NCI-H1105 treated with DMSO at 0.1 percent for 48 hours (cell line): ENCODE measurements at places on chromosomes 2 and 18.
A peak's percentile ranks its signal among the peaks of the same experiment; 100 is the strongest.

DNA sequence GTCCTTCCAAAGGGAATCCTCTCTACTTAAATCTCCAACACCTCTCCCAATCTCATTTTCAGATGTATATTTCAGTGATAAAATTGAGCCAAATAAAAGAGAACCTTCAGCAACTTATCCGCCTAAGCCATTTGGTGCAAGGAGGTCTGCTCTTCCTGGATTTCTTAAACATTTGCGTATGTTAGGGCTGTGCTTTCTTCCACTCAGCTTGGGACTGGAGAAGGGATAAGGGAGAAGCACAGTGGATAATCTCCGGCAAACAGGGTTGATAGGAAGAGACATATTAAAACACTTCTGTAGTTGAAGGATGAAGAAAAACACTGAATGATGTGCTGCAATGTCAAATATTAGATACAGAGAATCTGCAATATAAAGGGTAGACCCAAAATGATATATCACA lies 796.2 kb downstream of the KCNJ3 start:
- DNase-seq, result no peak

- no peak for DNase-seq
Observed at GRCh38 chr18:31658670-31659575, 25.5 kb downstream of the B4GALT6 start.

DNA sequence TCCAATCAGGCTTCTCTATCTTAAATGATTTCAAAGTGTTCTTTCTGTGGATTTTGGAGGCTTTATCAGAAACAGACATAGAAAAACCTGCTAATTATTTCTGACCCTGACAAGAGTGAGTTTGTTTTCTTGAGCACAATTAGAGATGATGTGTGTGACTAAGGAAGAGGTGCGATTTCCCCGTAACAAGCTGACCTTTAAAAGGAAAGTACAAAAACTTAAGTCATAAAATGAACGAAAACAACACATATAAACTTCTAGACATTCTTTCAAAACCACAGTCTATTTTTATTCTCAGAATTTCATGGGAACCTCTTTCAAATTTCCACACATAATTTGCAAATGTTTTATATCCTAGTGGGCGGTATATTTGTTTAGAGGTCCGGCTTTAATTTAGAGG lies 604.8 kb downstream of the CPS1 start:
- DNase-seq, result no peak

DNA sequence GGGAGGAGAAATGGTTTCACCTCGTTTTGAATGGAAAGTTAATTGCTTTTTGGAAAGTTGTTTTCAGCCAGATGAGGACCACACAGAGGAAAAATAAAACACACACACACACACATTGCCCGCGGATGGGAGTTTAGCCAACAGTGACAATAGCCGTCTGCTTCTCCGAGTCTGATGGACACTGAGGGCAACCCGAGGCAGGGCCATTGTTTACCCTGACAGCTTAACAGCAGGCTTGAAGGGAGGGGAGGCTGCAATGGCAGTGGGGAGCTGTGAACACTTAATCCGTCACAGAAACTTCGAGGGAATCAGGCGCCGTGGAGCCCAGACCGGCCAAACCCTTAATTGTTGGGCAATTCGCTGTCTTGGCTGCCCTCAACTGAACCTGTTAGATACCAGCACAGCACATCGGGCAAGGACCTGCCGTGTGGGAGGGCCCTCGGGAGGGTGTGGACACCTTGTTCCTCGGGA lies 145.9 kb downstream of the ACKR3 start:
- no peak for DNase-seq

DNA sequence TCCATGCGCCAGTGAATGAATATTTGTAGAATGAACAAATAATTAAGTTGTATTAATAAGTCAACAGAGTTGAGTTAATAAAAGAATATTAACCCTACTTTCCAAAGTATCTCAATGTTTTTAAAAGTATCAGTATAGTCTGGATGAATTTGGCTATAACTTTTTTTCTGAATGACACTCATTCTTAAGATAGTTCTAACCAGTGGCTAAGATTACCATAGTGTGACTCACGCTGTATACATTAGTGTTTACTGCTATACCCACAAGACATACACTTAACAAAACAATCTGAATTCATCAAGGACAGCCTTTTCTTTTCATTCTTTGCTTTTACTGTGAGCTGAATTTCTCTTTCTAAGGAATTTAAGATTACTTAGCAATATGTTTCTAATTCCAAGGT lies 77.0 kb upstream of the PDE1A start:
- DNase-seq, result no peak

DNA sequence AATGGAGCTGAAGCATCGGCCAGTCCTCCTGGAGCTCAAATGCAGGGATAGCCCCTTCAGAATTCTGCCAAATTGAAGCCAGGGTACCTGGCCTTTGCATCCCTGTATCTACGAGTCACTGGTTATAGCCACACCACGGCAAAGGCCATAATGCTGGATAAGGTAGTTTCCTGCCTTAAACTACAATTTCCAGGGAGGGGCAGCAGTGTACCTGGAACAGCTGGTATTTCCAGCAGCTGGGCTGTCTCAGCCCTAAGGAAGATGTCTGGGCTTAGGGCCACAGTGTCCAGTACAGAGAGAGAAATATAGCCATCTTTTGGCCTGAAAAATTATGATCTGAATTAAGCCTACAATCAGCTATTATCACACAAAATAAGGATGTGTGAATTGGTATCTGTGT lies 180.3 kb downstream of the GCA start:
- DNase-seq, result no peak

GRCh38 chr2:7634409-7634808 lies 717.2 kb downstream of the RNF144A start:
- DNase-seq, result peak; percentile 97

DNA sequence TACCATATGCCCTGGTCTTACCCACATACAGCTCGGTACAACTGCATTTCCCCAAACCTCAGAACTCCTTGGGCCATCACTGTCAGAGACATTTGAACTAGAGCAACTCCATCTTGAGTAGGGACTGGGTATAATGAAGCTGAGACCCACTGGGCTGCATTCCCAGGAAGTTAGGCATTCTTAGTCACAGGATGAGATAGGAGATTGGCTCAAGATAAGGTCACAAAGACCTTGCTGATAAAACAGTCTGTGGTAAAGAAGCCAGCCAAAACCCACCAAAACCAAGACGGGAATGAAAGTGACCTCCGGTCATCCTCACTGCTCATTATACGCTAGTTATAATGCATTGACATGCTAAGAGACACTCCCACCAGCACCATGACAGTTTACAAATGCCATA lies 131.3 kb downstream of the PIK3C3 start:
- no peak for DNase-seq

DNA sequence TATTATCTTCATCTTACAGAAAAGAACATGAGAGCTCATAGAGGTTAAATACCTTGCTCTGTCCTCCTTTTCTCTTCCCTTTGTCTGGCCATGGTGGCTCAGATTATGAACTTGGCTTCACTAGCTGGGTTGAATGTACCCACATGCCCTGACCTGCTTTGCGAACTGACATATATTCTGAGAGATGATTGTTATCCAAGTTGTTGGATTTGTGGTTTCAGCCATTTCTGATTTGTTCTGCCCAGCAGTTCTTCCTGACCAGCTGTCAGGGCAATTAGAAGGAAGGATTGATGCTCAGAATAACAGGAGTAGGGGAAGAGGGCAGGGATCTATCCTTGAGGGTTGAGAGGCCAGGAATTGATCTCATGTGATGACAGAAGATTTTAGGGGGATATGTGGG lies 236.8 kb upstream of the FAM98A start:
- DNase-seq, result no peak

GRCh38 chr18:11587846-11588245 lies 21.6 kb upstream of the SLC35G4 start:
- DNase-seq, result no peak

- DNase-seq, result no peak
Observed at GRCh38 chr2:48512571-48512970, 17.4 kb upstream of the STON1 start.

DNA sequence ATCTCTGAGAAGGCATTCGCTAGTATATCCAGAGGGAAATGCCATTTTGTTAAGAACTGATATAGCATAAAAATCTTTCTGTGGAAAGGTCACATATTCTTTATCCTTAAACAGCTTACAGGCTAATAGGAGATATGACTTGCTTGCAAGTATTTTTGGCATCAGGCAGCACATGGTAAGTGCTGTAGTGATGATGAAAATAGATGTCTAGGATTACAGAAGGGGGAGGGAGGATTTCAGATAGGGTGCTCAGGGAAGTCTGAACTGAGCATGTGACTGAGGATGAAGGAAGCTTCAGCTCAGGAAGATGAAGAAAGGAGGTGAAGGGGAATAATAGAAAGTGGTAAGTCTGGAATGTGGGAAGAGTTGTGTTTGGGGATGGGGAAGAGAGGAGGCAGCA lies 158.5 kb upstream of the NOSTRIN start:
- no peak for DNase-seq

- DNase-seq, result no peak
Observed at GRCh38 chr2:8729939-8730338, 48.1 kb downstream of the ID2 start.

GRCh38 chr18:58727776-58728500 lies 56.7 kb downstream of the MALT1 start:
- no peak for DNase-seq

DNA sequence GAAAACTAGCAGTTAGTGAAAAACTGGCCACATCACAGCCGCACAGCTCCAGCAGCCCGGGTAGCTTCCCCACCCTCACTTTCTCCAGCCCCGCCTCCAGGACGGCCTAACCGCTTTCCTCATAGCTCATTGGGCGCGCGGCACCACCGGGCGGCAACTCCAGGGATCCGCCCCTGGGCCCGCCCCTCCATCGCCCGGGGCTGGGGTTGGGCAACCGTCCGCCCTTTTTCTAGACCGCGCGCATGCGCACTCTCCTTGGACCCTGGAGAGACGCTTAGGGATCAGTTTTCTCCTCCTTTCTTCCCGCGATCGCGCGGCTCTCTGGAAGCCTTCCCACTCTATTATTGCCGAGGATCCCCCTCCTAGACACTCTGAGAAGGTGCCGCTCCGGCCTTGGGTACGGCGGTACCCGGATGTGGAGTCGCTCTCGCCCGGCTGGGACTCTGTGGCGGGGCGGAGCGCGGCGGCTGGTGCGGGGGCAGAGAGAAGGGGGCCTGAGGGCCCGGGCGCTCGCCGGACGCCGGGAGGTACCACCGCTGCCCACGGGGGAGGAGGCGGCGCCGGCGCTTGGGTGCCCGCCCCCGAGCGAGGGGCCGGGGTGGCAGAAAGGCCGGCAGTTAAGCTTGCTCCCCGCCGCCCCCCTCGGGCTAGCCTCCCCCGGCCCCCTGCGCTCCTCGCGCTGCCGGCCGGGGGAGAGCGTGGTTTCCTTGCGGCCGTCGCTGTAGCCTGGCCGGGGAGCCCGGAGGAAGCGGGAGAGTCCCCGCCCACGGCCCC lies at the start of gene MIB1:
Gene MIB1 (plus strand): TSS at position 255 of the 774 bp plus-strand sequence. CDS start 792 bp downstream, outside the sequence.
- DNase-seq, result peak; percentile 97

GRCh38 chr2:44572196-44572900 lies 210.6 kb downstream of the CAMKMT start:
- no peak for DNase-seq

GRCh38 chr2:152171718-152172117 lies 3.8 kb downstream of the STAM2 start:
- DNase-seq, result no peak

- DNase-seq, result no peak
Observed at GRCh38 chr2:20430461-20431300, 16.2 kb upstream of the RHOB start.

- DNase-seq, result no peak
Observed at GRCh38 chr2:105121434-105121833, 83.6 kb downstream of the MRPS9 start.

DNA sequence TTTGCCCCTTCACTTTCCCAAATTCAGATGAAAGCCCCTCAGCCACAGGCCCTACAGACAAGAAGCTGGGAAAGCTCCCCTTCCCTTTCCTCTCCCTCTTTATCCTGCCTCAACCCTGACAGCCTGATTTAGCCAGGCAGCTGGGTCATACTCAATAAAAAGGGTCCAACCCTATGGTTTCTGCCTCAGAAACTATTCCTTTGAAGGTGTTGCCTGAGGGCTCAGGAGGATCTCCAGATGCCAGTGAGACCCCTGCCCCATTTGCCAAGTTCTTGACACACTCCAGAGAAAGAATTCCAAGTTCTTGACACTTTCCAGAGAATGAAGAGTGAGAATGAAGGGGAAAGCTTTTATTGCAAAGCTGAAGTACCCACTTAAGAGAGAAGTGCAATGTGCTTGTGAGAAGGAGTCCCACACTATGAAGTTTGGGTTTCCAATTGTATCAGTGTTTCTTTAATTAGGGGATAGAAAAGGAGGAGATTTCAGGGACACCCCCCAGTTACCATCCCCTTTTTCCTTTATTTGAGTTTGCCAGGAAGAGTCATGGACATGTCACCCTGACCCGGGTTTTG lies 576.2 kb downstream of the METTL4 start:
- DNase-seq, result no peak

- no peak for DNase-seq
Observed at GRCh38 chr2:150211164-150211631, 276.3 kb downstream of the RND3 start.

DNA sequence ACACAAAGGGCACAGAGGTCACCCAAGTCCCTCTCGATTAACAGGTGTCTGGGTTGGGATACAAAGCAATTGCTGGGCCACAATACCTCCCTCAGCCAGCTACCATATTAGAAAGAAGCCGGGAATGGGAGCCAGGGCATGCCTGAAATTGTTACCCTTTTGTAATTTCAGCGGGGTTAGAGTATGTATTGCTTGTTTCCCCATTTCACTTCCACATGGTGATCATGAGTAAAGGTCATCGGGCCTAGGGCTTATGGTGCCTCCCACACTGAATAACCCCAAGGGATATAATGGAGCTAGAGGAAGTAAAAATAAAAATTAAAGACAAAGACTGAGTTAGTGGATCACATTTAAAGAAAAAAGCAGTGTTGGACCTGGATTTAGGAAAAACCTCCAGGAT lies 437.2 kb upstream of the KLHL29 start:
- DNase-seq, result no peak

DNA sequence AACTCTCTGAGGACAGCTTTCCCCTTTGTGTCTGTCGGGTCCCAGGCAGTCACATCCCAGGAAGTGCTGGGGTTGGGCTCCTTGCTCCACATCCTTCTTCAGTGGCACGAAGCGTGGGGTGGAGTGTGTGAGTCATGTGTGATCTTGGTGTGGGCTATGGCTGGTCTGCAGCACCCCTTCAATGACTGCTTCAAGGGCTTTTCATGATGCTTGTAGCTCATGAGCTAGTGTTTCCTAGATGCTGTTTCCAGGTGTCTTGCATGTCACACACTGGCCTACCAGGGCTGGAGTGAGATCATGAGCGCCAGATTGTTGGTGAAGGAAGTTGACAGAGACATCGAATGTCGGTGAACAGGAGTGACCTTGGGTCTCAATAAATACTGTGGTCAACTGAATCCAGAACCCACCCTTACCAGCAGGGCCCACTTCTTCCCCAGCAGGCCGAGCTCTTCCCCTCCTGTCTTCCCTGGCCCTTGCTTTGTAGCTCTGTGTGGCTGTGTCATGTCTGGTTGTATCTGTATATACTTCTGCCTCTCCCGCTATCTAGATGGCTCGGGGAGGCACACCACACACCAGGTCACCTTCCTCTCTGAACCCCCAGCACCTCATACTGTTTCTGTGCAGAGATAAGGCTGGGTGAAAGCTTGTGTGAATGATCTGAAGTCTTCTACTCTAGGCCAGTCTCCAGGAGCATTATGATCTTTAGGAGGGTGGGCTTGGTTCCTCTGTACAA lies 3.8 kb downstream of the C2orf92 start:
- DNase-seq, result no peak
